Omental fat pad (tissue), 4 donors: ENCODE measurements at places on chromosomes 6 and 20.

- DNase-seq, result no peak
These were observed 90.2 kb upstream of the CCDC167 start for GRCh38 chr6:37589941-37590340.

GRCh38 chr6:3868544-3868943 lies 19.4 kb downstream of the FAM50B start:
- DNase-seq, result no peak

- DNase-seq, result no peak
These were observed 581.0 kb upstream of the MAP3K7 start for GRCh38 chr6:91167846-91168245.

DNA sequence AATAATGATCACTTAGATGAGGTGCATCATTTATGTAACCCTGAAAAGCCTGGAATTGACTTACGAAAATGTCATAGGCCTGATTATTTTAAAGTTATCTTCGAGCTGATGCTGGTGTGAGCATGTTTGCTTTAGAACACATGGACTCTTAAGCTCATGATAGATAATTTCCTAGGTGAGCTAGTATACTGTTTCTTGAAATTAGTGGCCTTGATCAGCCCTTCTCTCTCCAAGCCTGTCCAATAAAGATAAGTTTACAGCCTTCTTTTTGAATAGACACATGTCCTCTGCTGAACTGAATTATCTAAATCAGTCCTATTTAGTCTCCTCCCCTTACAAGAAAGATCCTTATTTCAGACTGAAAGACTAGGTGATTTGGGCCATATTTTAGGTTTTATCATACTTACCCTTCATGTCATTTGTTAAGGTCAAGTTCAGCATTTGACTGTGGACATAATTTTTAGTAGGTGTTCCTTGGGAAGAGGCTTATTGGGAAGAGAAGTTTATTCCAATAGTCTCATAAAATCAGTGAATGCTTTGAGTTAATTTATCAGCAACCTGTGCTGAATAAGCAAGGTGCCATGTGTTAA lies 15.3 kb downstream of the FOXO3 start:
- DNase-seq, result no peak

DNA sequence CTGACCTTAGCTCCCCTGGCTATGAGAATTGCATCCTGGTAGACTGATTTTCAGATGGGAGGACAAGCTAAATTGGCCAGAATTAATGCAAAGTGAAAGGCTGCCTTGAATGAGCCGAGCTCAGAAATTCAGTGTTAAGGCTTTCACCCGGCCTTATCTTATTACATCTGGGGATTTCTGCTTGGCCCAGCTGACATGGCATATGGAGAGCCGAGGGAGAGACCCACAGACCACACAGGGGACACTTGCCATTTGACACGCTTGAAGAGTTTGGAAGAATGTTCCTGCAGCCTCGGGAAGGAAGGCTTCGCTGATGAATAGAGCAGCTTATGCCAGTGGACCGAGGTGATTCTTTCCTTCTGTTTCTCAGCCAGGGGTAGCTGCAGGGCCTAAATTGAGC lies 9.0 kb downstream of the MOCS3 start:
- DNase-seq, result no peak

DNA sequence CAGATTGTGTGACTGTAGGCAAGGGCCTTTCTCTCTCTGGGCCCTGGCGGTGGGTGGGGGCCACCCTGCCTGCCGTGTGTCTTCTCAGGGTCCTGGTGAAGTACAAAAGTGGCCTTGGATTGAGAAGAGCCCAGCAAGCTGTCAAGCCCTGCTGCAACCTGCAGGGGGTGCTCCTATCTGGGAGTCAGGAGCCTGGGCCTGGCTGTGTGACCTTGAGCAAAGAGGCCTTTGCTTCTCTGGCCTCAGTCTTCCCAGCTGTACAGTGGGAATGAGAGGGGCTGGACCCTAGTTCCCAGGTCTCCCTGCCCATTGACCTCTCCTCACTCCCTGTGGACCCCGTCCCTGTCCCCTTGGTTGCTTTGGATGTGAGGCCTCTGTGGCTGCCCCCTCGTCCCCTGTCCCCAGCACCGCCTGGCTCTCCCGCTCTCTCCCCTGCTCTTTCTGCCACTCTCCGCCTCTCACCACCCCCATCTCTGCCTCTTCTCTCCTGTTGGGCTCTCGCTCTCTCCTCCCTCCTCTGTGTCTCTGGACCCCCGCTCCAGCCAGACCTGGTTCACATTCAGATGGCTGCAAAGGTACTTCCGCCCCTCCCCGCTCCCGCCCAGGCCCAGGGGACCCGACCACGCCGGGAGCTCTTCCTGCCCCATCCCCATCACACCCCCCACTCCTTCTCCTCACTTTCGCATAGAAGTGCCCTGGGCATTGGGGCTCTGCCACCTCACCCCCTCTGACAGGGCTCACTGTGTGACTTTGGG lies 46.7 kb downstream of the SRC start:
- DNase-seq, result no peak

GRCh38 chr20:25491446-25492038 lies 84.1 kb downstream of the GINS1 start:
- DNase-seq, result no peak

DNA sequence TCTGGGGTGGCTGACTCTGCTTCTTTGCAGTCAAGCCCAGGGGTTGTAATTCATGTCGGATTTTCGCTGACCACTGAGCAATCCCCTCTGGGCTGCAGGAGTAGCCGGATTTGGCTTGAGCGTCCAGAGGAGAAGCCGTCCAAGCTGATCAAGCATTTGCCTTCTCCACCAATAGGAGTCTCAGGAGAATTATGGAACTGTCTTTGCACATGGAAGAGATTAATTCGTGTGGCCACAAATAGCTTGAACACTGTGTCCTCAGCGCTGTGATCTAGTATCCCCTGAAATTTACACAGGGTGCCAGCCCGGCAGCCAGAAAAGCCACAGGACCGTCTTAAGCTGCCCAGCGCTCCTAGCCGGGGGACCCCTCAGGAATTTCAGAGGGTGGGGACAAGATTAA lies 37.1 kb downstream of the EYA2 start:
- no peak for DNase-seq

DNA sequence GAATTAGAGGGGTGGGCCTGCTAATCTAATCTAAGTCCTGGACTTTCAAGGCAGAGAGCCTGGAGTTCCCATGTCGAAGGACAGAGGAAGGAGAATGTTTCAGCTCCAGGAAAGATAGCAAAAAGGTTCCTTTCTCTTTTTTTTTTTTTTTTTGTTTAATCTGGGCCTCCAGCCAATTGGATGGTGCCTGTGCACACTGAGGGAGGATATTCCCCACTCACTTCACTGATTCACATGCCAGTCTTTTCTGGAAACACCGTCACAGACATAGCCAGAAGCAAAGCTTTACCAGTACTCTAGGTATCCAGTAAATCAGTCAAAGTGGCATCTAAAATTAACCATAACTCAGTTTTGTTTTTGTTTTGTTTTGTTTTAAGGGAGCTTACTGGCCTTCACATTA lies 721.1 kb downstream of the TENT5A start:
- DNase-seq, result no peak

GRCh38 chr6:106830930-106831329 lies 143.6 kb downstream of the CD24 start:
- no peak for DNase-seq

GRCh38 chr6:143601504-143601903 lies 76.3 kb upstream of the PHACTR2 start:
- DNase-seq, result no peak

DNA sequence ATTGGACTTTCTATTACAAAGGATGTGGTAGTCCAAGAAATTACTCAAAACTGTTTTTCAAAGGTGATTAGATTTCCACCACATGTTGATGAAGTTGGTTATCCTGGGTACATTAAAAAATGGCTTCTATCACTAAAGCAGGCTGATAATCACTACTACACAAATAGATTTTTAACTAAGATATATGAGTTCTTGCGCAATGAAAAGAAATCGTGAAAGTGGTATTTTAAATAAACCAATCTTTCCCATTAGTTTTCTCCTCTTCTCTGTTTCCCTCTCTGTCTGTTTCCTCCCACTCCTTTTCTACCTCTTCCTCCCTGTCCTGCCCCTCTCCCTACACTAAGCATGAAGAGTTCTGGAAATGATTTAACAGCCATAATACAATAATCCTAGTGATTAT lies 487.9 kb upstream of the CITED2 start:
- DNase-seq, result no peak

DNA sequence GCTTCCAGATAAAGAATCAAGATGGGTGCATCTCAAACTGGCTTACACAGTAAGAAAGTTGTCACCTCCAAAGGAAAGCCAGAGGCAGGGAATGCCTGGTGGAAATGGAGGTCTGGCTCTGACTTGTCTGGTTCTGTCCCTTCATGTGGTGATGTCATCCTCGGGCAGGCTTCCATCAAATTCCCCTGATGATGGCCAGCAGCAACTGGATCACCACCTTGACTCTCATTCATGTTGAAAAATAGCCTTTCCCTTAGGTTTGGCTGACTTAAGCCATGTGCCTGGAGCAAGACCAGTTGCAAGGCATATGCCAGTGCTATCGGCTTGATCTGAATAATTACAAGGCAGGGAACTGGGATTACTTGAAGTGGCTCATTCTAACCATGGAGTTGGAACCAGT lies 28.8 kb downstream of the IMPG1 start:
- no peak for DNase-seq

DNA sequence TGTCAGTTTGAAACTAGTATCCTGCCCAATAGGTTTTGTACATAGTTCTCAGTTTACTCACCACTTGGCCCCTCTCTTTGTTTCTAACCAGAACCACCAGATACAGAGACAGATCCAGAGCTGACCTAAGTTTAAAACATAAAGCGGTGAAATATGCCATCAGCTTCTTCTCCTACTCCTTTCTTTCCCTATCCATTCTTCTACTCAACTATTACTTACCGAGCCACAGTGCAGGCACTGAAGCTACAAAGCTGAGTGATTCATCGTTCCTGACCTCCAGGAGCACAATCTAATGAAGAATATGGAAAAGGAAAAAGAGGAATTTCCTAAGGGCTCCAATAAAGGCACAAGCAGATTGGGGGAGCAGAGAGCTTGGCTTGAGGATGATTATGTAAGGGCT lies 286.0 kb downstream of the FOXC1 start:
- no peak for DNase-seq

DNA sequence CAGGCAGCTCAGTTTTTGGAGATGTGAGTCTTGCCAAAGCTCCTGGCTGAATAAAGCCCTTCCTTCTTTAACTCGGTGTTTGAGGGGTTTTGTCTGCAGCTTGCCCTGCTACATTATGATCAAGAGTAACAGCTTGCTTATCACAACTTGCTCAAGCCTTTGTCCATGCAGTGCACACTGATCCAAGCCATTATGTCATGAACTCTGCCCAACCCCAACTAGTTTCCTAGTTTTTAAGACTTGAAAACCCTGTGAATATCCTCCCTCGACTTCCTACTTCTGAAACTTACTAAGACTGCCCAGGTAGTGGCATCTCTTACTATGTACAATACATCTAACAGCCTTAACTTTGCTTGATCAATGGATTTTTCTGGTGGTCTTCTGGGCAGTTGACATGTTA lies 50.3 kb upstream of the ADGRF4 start:
- DNase-seq, result no peak

- DNase-seq, result no peak
These were observed 102.7 kb downstream of the FIG4 start for GRCh38 chr6:109793792-109794191.

DNA sequence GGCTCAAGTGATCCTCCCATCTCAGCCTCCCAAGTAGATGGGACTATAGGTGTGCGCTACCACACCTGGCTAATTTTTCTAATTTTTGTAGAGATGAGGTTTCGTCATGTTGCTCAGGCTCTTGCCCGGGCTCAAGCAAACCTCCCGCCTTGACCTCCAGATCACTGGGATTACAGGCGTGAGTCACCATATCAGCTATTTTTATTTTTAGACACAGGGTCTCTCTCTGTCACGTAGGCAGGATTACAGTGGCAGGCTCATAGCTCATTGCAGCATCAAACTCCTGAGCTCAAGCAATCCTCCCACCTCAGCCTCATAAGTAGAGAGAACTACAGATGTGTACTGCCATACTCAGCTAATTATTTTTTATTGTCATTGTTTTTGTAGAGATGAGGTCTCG lies 41.7 kb downstream of the SLC23A2 start:
- DNase-seq, result no peak

GRCh38 chr6:136921936-136922684 lies at the start of gene SLC35D3:
SLC35D3 (plus strand) TSS chr6:136922301; CDS start chr6:136922429, 128 bp downstream.
- DNase-seq, result no peak

- no peak for DNase-seq
These were observed 99.3 kb upstream of the CHD6 start for GRCh38 chr20:41717483-41717882.

DNA sequence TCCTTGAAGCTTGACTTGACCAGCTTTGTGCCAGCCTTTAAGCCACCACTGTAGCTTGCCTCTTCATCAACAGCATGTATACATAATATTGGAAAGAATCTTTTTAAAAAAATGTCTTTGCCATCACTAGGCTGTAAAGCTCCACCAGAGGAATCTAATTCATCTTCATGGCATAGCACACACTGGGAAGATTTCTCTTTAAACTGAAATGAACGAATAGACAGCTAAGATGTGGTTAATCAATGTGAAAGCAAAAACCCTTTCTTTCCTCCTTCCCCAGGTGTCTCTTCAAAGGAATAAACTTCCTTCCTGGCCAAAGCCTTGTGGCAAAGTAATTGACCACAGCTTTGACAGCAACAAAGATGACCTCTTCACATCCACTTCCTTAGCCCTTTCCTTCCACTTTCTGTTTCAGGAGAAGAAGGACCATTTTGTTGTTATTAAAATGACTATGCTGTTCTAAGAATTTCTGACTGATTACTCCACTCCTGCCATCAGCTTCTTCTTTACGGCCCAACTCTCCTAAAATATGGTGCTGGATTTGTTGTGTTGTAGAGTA lies 428.7 kb upstream of the SOX4 start:
- DNase-seq, result no peak

GRCh38 chr20:61354901-61355495 lies 102.9 kb downstream of the CDH4 start:
- DNase-seq, result no peak

- DNase-seq, result no peak
These were observed 2.7 kb upstream of the TUBB2A start for GRCh38 chr6:3159805-3160781.

DNA sequence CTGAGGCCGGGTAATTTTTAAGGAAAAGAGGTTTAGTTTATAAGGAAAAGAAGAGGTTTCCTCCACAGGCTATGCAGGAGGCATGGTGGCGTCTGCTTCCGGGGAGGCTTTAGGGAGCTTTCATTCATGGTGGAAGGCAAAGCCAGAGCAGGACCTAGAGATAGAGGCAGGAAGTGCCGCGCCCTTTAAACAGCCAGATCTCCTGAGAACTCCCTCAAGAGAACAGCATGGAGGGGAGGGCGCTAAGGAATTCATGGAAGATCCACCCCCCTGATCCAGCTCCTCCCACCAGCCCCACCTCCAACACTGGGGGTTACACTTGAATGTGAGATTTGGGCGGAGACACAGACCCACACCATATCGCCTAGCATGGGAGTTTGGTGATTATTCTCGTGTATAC lies 13.9 kb upstream of the DACT2 start:
- DNase-seq, result no peak
